Bone marrow (tissue), 2 donors: ENCODE measurements at places on chromosomes 6 and 20.

GRCh38 chr6:33983721-33984465 is 162.0 kb downstream of the GRM4 start:
- no peak for DNase-seq

GRCh38 chr20:62083312-62083711 is 17.6 kb upstream of the TAF4 start:
- DNase-seq: no peak

- peak; percentile 26 for DNase-seq
Measured at GRCh38 chr20:35991142-35991771, 22.9 kb downstream of the CNBD2 start.

GRCh38 chr20:17699931-17700351 is at the start of gene BANF2:
BANF2 (plus strand) TSS chr20:17699966; CDS start chr20:17725026, 25,060 bp downstream.
- no peak for DNase-seq

DNA sequence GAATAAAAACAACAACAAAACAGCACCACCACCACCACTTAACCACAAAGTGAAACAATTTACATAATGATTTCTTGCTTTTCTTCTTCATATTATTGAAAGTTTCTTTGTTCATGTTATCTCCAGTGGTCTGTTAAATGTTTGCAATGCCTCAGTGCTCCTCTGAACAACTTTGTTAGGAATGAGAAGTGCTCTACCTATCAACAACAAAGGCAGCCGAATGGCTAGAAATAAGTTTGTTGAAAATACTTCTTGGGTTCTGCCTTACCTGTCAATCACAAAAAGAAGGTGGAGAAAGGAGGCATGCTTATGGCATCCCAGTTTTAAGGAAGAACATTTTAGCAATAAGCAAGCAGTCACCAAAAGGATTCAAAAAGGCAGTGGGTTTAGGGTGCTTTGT is 490.2 kb downstream of the PRKN start:
- no peak for DNase-seq

- DNase-seq: no peak
Measured at GRCh38 chr6:11188161-11188915, 44.1 kb downstream of the NEDD9 start.

DNA sequence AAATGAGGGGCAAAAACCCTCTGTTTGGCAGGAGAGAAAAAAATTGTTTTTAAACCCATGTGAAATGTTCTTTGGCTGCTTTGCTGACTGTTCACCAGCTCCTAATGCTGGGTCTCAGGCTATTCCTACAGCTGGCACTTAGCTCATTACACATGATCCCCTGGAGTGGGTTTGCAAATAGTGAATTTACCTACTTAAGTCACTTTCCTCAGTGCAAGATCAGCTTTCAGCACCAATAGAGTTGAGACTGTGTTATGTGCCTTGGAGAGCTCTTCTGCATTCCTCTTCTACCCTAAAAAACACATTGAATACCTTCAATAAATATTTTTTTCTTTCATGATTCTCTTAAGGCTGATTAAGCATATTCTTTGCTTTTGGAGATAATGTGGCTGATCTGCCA is 58.4 kb upstream of the PRDM1 start:
- DNase-seq: no peak

DNA sequence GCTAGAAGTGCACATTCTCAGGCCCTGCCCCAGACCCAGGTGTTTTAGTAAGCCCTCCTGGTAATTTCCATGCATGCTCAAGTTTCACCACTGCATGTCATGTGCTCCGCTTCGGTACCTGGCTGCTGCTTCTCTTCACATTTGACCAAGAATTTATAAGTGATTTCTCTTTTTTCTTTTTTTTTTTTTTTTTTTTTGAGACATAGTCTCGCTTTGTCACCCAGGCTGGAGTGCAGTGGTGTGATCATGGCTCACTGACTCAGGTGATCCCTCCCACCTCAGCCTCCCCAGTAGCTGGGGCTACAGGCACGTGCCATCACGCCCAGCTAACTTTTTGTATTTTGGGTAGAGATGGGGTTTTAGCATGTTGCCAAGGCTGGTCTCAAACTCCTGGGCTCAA is 16.0 kb downstream of the TM9SF4 start:
- no peak for DNase-seq

- no peak for DNase-seq
Measured at GRCh38 chr20:63976980-63977738, 2.3 kb downstream of the SAMD10 start.

GRCh38 chr6:111291336-111292259 is 191.4 kb downstream of the REV3L start:
- no peak for DNase-seq

DNA sequence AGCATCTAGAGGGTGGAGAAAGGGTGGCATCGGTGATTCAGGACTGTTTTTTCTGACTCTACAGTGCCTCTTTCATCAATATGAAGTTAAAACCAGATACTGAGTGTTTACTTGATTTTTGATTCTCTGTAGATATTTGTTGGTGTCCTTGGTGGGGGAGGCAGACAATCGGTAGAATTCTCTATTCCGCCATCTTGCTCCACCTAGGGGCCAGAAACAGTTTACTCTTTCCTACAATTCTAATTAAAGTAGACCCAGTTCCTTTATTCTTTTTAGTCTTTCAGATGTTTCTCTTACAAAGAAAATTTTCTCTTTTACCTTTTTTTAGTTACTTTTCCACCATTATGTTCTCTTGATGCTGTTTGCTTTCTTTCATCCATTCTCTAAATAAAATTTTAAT is 162.1 kb upstream of the RAB32 start:
- DNase-seq: no peak

GRCh38 chr6:108288742-108289141 is 6.1 kb upstream of the AFG1L start:
- no peak for DNase-seq

DNA sequence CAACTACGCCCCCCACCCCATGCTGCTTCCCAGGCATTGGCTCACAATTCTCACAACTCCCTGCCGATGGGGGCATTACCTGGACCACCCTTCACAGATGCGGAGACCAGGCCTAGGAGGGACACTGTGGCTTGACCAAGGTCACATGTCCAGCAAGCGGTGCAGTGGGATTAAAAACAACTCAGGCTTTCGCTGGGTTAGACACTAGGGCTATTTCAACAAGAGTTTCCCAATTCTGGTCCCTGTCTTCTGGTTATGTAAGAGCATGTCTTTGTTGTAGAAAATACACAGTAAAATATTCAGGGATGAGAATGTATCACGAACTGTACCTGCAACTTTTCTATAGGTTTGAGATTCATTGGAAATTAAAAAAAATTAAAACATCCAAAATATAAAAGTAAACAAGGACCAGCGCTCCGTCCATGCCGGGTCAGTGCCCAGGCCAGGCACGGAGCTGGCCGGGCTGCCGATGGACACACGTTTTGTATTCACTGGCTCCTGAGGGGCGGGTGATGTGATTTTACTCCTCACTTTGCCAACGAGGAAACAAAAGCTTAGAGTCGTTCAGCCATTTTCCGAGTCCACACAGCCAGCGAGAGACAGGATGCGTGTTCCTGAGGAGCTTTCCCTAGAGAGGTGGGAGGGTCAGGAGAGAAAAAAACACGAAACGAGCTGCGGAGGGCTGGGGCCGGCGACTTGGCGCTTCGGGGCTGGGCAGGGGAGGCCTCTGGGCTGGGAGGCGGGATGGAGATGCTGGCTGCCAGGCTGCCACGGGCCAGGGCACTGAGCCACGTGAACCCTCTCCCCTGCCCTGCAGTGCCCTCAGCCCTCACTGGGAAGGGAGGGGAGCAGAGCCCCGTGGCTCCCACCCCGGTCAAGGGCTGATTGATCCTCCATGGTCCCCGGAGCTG is 17.1 kb upstream of the VSTM2L start:
- DNase-seq: no peak

DNA sequence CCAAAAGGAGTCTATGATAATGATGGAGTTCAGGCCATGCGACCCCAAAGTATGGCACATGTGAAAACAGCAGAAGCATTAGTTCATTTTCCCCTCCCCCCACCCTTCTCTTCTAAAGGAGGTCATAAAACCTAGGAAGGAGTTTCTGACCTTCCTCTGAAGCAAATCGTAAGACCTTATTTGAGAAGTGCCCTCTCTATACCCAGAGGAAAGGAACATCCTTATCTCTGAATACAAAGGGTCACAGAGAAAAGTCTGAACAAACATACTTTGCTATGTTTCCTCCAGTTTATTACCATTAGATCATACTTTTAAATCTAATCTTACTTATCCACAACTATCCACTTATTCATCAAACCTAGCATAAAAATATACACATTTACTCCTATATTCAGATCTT is 48.6 kb downstream of the SLX4IP start:
- DNase-seq: no peak

- no peak for DNase-seq
Measured at GRCh38 chr6:7262746-7263518, 50.1 kb downstream of the SSR1 start.

DNA sequence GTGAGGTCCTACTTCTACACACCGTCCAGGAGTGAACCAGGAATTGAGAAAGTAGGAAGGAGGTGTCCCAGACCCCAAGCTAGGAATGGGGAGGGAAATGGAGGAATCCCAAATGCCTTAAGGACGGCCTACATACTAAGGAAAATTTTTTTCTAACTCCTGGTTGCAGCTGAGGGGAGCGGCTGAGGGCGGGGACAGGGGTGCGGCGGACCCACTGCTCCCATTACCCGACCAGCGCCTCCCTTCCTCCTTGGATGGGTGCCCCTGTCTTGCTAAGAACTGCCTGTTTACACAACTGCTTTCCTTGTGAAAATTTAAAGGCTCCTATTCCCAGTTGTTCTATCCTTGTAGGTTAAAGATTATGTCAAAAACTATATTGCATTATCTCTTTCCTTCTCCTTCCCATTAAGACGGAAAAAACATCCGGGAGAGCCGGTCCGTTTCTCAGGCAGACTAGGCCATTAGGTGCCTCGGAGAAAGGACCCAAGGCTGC is 699 bp upstream of the HSPA1B start:
- no peak for DNase-seq

DNA sequence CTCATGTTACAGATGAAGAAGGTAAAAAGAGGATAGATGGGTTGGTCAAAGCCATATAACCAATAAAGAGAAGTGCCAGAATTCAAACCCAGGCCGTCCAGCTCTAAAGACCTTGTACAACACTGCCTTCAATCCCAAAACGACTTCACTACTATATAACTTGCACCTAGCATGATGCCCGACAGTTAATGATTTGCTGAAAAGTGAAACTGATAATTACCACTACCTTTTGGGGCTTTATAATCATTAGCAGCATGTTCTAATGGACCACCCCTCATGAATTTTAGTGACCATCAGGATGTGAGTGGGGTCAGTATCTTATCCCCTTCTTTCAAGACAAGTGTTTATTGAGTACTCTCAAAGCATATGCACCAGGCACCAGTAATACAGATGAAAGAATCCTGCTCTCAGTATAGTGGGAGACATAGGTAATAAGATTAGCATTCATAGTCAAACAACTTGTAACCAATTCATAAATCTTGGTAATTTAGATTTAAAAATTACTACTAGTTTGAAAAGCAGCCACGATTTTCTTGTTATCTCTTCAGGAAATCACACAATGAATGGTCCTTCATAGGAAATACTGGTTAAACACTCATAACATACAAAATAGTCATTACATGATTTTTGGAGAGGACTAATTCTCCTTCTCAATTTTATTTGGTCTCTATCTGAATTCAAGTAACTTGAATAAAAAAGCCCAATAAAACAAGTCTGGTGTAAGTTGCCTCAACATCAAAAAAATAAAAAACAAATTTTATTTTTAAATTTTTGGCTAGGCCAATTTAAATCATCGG is 98.0 kb downstream of the EPB41L2 start:
- no peak for DNase-seq
